ENCODE measurements at places on chromosomes 11 and 22.

- DNase-seq, result peak; percentile 74
These were observed 25.2 kb downstream of the FAM76B start for GRCh38 chr11:95764267-95764898.

- no peak for DNase-seq
These were observed 38.7 kb downstream of the REXO2 start for GRCh38 chr11:114478001-114478410.

- DNase-seq, result no peak
These were observed 184.0 kb upstream of the GUCY1A2 start for GRCh38 chr11:107202241-107202640.

DNA sequence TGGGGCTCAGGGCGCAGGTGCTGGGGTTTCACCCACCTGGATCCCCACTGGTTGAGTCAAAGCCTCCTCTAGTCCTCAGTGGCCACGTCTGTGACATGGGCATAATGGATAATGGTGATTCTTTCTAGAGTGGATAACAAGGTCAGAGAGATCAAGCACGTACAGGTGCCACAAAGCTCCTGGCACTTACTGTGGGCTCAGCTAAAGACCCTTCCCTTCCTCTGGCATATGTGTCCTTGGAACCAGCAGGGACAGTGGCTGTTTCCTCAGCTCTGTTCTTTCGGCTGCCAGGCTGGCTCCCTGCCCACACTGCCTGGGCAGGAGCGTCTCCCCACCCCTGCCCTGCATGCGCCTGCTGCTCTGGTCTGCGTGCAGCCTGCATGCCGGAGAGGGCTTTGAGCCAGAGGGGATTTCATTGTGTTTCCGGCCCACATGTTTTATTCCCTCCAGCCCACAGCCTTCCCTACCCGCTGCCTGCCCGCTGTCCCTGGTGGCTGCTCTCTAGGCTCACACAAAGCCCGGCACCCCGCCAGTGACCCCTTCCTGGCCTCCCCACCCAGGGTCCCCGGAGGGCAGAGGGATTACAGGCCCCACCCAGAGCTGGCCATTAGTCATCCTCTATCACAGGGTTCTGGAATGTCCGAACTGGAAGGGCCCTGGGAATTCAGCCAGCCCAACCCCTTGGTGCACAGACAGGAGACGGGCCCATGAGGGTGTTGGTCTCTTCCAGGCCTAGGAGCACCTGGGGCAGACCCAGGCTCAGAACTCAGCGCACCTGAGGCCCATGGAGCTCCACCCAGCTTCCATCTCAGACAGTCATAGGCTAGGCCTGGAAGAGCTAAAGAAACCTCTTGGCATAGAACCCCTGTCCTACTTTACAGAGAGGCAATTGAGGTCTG is 55.3 kb upstream of the GCAT start:
- DNase-seq, result no peak

DNA sequence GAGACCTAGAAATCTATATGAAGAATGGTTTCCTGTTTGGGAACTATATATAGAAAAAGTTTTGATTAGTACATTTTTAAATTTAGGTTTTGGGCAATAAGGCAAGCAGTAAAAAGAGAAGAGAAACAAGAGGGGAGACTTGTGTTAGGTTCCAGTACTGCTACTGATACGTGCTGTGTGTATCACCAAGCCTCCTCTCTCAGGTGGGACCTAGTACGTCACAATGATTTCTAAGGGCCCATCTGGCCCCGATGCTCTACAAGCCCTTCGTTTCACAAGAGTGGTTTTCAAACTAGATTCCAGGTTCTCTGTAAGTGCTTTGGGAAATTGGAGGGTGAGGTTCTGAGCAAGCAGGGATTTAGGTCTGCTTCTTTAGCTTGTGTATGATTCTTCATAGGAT is 39.2 kb downstream of the USP35 start:
- DNase-seq, result no peak

GRCh38 chr11:93564895-93565294 is 21.7 kb upstream of the SMCO4 start:
- DNase-seq, result no peak

DNA sequence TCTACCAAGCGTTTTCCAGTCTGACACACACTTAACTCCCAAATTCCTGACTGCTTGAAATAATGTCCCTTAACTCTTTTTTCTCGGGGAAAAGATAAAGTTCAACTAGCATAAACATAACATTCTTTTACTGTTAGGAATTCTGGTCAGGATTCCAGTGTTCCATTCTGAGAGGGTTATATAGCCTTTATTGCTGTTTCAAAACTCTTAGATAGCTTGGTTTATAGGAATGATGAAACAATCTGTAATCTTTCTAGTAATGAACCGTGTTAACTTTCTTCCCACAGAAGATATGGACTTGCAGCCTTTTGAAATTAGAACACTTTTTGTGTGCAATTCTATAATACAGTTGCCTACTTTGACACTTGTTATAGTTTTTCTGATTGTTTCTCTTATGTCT is 8.6 kb downstream of the REXO2 start:
- DNase-seq, result peak; percentile 92

DNA sequence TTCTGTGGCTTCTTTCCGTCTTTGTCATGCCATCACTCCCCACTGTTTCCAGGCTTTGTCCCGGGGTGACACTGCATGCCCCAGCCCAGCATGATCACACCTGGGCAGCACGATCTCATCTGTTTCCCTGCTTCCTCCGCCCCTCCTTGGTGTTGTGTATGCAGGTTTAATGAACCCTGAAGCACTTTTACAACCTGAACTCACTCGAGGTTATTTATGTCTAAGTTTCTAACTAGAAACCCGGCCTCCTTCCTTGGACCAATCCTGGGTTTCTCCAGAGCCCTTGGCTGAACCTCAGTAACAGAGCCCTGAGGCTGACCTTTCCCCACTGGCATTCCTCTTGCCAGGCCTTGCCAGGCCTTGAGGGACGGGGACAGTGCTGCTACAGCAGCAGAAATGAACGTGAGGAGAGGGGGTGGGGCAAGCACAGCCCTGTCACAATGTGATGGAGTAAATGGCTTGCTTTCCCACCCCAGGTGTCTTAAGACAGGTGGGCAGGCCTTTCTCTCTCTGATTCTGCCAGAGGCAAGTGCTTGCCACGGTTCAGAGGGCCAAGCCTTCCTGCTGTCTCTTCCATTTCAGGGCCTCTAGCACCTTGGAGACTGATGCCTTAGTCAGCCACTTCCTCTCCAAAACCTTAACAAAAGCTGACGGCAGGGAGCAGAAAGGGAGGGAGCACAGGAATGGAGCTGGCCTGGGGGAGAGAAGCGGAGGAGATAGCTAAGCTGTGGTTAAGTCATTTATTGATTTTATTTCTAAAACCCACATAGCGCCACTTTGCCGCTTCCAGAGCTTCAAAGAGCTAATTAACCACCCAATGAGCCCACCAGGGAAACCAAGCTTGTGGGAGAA is 3.1 kb upstream of the PYGM start:
- peak; percentile 65 for DNase-seq

DNA sequence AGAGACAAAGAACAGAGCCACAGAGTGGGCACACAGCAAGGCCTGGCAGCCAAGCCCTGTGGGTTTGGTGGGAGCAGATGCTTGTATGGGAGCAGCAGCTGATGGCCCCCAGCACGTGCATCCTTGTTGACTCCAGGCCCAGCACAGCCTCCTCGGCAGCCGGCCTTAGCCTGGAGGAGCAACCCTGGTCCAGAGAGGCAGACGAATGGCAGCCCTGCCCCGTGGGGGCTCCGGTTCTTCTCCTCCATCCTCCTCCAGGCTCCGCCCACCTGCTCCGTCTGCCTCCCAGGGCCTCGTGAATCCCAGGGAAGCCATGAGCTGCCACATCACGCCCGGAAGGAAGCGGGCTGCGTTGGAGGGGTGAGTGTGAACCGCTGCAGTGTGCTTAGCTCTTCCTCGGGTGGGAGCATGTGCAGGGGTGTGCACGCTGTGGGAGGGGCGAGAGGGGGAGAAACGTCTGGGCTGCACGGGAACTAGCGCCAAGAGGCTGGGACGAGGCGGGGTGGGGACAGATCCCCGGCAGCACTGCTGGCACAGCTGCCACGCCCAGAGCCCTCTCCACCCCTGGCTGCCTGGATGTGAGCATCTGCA is 36.3 kb upstream of the JAM3 start:
- no peak for DNase-seq

DNA sequence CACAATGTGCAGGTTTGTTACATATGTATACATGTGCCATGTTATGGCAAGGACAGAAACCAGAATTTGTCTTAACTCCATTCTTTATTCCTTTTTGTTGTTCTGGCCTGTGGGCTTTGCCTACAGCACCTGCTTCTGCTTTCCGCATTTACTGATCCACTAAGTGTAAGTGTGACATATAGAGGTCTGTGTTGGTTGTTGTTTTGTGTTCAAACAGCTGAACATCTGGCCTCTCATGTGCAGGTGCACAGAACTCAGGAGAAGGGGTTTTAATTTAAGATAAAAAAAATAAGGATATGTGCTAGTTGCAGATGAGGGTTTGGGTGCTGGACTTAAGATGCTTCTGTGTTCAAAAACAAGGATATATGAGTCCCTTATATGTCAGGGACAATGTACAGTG is 85.8 kb upstream of the RAG2 start:
- no peak for DNase-seq

DNA sequence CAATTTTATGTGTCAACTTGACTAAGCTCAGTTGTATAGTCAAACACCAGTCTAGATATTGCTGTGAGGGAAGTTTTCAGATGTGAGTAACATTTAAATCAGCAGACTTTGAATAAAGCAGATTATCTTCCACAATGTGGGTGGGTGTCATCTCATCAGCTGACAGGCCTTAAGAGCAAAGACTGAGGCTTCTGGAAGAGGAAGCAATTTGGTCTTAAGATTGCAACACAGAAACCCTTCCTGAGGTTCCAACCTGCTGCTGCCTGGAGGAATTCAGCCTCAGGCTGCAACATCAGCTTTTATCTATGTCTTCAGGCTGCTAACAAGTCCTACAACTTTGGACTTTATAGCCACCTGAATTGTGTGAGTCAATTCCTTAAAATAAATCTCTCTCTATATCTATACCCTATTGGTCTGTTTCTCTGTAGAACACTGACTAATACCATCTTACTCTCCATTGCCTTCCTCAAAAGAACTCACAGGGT is 277.2 kb upstream of the PLET1 start:
- peak; percentile 94 for DNase-seq

DNA sequence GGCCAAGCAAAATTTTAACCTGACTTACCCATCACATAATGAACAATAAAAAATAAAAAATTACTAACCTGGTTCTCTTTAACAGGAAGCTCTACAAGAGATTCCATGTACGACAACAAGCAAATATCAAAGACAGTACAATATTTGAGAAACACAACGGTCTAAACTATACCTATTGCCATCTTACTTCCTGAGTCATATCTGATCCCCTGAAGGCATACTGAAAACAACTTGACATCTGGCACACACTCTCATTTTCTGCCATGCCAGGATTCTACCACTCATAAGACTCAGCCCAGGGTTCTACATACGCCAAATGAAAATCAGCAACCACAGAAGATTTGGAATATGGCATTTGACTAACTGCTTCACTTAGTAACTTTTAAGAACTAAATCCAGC is 13.8 kb downstream of the DENND5A start:
- DNase-seq, result no peak

DNA sequence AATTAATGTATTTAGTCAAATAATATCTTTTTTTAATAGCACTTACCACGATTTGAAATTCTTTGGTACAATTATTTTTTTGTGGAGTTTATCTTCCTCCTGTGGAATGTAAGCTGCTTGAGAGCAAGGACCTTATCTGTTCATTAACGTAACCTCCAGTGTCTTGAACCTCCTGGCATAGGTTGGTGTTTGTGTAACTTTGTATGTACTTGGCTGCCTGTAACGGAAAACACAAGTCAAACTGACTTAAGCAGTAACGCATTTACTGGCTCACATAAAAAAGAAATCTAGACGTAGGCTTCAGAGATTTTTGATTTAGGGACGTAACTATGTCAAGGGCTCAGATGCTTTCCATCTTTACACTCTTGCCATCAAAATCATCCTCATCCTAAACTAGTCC is 56.1 kb downstream of the ARHGEF12 start:
- DNase-seq, result no peak

GRCh38 chr11:113077379-113077778 is 116.2 kb downstream of the NCAM1 start:
- DNase-seq, result no peak

DNA sequence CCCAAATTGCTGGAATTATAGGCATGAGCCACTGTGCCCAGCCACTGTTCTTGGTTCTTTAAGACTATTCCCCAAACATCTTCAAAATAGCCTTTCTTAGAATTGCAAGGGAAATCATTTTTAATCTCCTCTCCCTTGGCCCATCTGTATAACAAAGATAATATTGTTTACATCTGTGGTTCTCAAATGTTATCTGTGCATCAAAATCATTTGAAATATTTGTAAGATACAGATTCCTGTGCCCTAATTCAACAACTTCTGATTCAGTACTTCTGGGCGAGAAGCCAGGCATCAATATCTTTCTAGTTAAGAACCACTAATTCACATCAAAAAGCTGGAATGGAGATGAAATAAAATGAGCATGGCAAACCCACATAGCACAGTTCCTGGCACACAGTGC is 83.0 kb downstream of the TMPRSS5 start:
- DNase-seq, result peak; percentile 76

GRCh38 chr11:65425105-65425970 is 2.7 kb downstream of the NEAT1 start:
- peak; percentile 86 for DNase-seq

DNA sequence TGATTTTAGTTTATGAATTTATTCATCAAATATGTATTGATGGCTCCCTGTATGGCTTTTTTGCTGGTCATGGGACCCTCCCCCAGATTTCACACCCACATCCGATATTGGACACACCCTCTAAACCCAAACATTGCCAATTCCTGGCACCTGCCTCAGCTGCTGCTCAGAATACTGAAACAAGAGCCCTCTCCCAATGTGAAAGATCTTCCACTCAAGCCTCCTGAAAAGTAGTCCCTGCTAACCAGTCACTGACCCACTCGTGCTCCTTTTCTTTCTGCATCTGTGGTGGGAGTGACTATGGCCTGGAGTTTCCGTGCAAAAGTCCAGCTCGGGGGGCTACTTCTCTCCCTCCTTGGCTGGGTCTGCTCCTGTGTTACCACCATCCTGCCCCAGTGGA is at the start of gene CLDN25:
Gene CLDN25 (plus strand): TSS at position 301 of the 400 bp plus-strand sequence. CDS start 0 bp downstream, at position 301.
- no peak for DNase-seq

DNA sequence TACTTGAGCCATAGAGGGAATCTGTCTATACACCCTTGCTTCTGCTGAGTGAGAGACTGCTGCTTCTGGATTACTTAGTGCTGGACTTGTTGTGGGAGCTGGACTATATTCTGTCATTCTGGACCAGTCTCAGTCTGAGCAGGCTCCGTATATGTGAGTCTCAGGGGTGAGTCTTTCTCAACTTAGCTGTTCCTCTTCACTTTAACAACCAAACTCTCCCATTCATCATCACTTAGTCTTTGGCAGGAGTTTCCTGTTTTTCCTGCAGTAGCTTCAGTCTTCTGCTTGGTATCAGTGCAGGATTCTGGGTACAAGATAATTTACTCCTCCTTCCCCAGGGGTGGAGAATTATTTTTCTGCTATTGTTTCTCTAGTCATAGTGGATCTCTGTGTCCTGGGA is 779.5 kb downstream of the METTL15 start:
- DNase-seq, result no peak
